Small intestine (tissue), 16 donors: ENCODE measurements at places on chromosomes 3 and 15. TPM values are rescaled to one million over a fixed set of nuclear protein-coding genes. Genes with fewer than 3 reads are reported as not detected.

The ISLR2 gene
- polyA plus RNA-seq, result not detected

The OR5H14 gene
- not detected for polyA plus RNA-seq

The HTR3E gene
- polyA plus RNA-seq, result 2.7 TPM

The NUP210 gene
- polyA plus RNA-seq, result 0.22 TPM

The WDR6 gene
- 137 TPM for polyA plus RNA-seq

The LDHAL6B gene
- not detected for polyA plus RNA-seq

The TPRG1 gene
- 0.89 TPM for polyA plus RNA-seq

The HCN4 gene
- polyA plus RNA-seq, result 0.13 TPM

The TUSC7 gene
- not detected for polyA plus RNA-seq

The MRAS gene
- 2.7 TPM for polyA plus RNA-seq

GRCh38 chr15:36803773-36804172 is 224.3 kb downstream of the CDIN1 start:
- H3K27me3 ChIP-seq, result no peaks in the 10 kb centered on the region
- no peak overlapping the region for H3K4me3 ChIP-seq
- H3K36me3 ChIP-seq, result no peaks in the 10 kb centered on the region
- H3K27ac ChIP-seq, result no peak overlapping the region
- H3K4me1 ChIP-seq, result peaks cover 13% of the 10 kb centered on the region

- DNase-seq, result no peak
- H3K36me3 ChIP-seq, result no peaks in the 10 kb centered on the region
- H3K4me3 ChIP-seq, result no peak overlapping the region
- H3K27ac ChIP-seq, result no peak overlapping the region
Observed at GRCh38 chr3:72679540-72680198, 168.6 kb downstream of the SHQ1 start.

- H3K4me3 ChIP-seq, result no peak overlapping the region
- no peak for DNase-seq
- H3K27ac ChIP-seq, result no peak overlapping the region
- H3K36me3 ChIP-seq, result no peaks in the 10 kb centered on the region
- H3K4me1 ChIP-seq, result no peaks in the 10 kb centered on the region
Observed at GRCh38 chr15:61299075-61299763, 70.1 kb upstream of the RORA start.

- peaks cover 22% of the 10 kb centered on the region for H3K36me3 ChIP-seq
- H3K4me3 ChIP-seq, result no peak overlapping the region
- H3K4me1 ChIP-seq, result no peaks in the 10 kb centered on the region
Observed at GRCh38 chr15:89198934-89199333, 22.4 kb downstream of the RLBP1 start.

GRCh38 chr3:128280481-128281052 is 127.3 kb downstream of the EEFSEC start:
- no peak overlapping the region for H3K4me3 ChIP-seq
- H3K27me3 ChIP-seq, result no peaks in the 10 kb centered on the region
- no peaks in the 10 kb centered on the region for H3K36me3 ChIP-seq
- H3K4me1 ChIP-seq, result no peaks in the 10 kb centered on the region
- no peak overlapping the region for H3K27ac ChIP-seq

GRCh38 chr3:177705976-177706823 is 508.9 kb upstream of the TBL1XR1 start:
- no peaks in the 10 kb centered on the region for H3K36me3 ChIP-seq
- DNase-seq, result no peak
- no peaks in the 10 kb centered on the region for H3K27me3 ChIP-seq
- no peak overlapping the region for H3K4me3 ChIP-seq
- no peaks in the 10 kb centered on the region for H3K4me1 ChIP-seq
